ENCODE measurements at places on chromosomes 6 and 20.

GRCh38 chr20:1254254-1254653 lies 11.8 kb upstream of the SNPH start:
- no peak for DNase-seq

GRCh38 chr6:32943864-32944649 lies 3.2 kb upstream of the HLA-DMB start:
- no peak for DNase-seq

GRCh38 chr6:15804164-15805154 lies 141.6 kb upstream of the DTNBP1 start:
- DNase-seq: peak; percentile 48

DNA sequence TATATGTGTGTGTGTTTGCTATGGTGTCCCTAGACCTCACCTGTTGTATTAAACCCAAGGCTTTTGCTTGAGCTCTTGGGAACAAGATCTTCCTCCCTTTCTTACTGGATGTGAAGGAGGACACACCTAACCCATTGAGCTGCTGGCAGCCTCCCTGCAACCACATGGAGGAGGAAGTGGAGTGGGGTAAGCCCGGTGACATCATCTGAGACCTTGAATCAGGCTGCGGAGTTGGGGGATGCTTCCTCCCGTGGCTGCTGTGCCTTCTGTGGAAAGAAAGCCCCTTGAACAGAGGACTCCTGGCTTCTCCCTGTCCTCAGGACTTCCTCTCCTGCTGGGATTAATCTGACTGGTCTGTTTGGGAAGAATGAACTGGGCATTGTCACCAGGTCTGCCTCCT lies 3.3 kb downstream of the CST11 start:
- DNase-seq: no peak

- no peak for DNase-seq
These were observed 5.9 kb downstream of the C6orf163 start for GRCh38 chr6:87350516-87350915.

- no peak for DNase-seq
These were observed 231.2 kb upstream of the PLN start for GRCh38 chr6:118316796-118317384.

DNA sequence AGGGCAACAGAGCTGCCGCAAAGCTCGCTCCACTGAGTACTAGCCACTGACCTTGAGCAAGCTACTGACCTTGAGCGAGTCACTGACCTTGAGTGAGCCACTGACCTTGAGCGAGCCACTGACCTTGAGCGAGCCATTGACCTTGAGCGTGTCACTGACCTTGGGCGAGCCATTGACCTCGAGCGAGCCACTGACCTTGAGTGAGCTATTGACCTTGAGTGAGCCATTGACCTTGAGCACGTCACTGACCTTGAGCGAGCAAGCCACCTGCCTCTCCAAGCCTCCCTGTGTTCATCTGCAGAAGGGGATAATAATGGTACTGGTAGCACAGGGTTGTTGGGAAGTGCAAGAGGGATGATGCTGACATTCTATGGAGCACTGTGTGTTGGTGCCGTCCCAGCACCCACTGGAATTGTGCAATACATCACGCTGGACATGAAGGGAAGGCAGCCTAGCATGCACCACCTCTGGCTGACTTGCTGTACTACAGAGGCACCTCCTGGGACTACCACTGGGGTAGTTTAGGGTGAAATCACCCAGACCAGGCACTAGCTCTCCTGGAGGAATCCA lies 60.2 kb downstream of the CTCFL start:
- no peak for DNase-seq

DNA sequence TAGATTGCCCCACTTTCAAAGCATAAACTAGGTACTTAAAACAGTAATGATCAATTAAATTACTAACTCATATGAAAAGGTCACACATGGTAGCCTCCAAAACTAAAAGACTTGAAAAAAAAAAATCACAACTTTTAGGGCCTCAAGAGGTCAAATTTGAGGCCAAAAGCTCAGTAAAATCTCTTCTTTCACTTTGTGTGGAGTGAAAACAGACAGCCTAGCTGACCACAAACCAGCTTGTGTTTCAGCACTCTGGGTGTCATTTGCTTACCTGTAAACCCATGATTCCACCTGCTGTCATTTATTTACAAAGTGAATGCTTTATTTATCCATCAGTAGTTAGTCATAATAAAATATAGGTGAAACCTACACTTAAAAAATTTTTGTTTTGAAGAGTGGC lies 34.0 kb downstream of the GNAS start:
- DNase-seq: no peak

GRCh38 chr6:91337967-91338366 lies 751.1 kb upstream of the MAP3K7 start:
- no peak for DNase-seq

DNA sequence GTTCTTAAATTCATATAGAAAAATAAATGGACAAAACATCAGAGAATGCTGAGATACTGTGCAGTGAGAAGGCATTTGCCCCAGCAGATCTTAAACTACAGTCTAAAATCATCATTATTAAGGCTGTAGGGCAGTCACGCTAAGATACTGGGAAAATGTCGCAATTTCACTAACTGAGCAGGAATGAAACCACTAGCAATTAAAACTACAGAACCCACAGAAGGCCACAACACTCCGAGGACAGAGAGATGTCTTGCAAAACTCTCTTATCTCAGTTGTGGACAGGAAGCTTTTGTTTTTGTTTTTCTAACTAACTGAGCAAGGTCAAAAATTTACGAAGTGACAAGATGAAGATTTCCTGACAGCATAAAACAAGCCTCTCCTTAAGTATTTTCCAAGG lies 18.2 kb downstream of the GNAS-AS1 start:
- no peak for DNase-seq

GRCh38 chr6:12800120-12800519 lies 83.6 kb downstream of the PHACTR1 start:
- no peak for DNase-seq

Data from eye (tissue), 1 donor.